Cardiac septum (tissue), 1 donor: ENCODE measurements at places on chromosomes 11 and 22.

DNA sequence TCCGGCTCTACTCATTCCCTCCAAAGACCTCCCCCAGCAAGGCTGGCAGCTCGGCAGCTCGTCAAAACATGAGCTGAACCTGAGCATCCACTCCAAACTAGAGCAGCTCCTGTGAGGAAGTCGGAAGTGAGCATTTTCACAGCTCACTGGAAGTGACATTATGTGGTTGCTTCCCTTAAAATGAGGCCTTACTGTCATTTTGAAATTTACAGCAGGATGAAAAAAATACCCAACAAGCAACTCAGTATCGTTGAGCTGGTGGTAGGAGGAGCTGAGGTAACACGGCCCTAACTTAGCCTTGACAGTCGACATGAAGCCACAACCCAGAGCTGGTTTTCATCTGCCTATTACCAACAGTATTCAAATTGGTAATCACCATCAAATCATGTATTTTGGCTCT lies 38.0 kb upstream of the ARFGAP3 start:
- no peak for DNase-seq

DNA sequence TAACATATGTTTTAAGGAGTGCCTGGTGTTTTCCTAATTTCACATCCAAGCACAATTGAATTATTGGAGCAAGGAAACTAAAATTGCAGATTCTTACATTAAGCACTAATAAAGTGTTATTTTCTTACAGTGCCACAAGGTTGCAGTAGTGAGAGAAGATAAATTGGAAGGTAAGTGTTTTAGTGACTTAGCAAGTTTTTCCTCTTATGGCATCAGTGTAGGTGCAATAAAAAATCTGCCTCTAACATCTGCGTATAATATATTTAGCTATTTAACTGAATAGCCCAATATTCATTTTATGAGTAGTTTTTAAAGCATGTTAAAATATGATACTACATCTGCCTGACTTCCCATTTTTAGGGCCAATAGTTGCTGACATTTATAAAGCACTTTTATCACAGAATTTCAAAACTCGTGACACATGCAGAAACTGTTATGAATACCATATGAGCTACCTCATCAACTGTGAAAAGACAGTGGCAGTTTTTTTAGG lies 19.0 kb downstream of the POLD3 start:
- no peak for DNase-seq

DNA sequence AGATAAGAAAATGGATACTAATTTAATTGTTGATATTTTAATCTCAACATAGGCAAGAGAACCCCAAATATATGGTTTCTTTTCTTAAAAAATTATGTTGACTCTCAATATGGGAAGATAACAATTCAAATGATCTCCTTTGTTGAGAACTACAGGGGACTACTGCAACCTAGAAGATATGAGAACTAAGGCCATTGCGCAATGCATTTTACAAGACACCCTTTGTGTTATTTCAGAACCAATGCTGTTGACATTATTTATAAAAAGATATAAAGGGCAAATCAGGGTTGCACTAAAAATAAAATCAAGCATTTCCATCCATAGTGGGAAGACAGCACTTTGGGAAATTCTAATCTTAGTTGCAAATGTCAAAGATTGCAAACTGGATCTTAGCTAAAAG lies 322.3 kb downstream of the SOX6 start:
- no peak for DNase-seq

DNA sequence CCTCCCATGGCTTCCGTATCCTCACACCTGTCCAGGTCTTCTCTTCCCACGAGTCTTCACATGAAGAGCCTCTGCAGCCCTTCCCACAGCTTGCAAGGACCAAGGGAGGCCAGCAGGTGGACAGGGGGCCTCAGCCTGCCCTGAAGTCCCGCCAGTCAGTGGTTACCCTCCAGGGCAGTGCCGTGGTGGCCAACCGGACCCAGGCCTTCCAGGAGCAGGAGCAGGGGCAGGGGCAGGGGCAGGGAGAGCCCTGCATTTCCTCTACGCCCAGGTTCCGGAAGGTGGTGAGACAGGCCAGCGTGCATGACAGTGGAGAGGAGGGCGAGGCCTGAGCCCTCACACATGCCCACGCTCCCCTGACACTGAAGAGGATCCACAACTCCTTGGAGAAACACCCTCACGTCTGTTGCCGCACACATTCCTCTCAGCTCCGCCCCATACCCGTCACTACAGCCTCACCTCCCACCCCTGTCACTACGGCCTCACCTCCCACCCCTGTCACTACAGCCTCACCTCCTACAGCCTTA lies 8.3 kb downstream of the SSH3 start:
- no peak for DNase-seq

DNA sequence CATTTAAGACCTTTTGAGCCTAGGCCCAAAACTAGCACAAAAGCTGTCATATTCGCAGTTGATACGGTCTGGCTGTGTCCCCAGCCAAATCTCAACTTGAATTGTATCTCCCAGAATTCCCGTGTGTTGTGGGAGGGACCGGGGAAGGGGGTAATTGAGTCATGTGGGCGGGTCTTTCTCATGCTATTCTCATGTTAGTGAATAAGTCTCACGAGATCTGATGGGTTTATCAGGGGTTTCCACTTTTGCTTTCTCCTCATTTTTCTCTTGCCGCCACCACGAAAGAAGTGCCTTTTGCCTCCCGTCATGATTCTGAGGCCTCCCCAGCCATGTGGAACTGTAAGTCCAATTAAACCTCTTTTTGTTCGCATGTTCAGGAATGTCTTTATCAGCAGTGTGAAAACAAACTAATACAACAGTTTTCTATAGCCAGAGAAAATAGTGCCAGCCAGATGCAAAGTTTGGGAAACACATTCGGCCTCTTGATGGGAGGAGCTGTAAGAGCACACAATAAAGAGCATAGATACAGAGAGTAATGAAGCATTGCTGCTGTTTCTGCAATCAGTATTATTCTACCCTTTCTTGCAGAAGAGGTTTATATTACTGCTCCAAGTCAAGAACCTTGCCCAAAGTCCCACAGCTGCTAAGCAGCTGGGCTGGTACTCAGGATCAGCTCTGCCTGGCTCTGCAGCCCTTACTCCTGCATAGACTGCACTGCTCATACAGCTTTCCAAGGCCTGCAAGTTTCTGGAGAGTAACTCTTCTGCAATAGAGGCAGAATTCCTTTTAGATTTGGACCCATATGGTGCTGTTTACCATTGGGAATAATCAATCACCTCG lies 2.0 kb upstream of the ZNF195 start:
- DNase-seq: no peak

- DNase-seq: no peak
These were observed 13.8 kb upstream of the P2RY6 start for GRCh38 chr11:73258104-73259035.

DNA sequence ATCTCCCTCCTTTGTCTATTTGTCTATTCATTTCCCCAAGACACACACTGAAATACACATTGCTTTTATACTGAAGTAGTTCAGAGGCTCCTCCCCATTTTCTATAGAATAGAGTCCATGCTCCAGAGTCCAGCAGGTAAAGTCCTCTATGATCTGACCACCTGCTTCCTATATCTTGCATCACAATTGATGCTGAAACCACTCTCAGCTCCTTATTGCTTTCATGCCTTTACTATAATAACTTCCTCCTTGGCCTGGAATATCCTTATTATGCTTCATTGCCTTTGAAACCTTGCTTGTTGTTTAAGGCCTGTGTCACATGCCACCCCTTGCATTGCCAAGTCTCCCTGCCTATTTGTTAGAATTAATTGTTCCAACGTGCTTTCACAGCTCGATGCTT lies 12.6 kb downstream of the OR6Q1 start:
- no peak for DNase-seq
